ENCODE measurements at places on chromosomes 2 and 18. TPM values are rescaled to one million over a fixed set of nuclear protein-coding genes. Genes with fewer than 3 reads are reported as not detected.

- DNase-seq: no peak
Observed at GRCh38 chr2:85221067-85221691, 88.0 kb downstream of the TCF7L1 start.

DNA sequence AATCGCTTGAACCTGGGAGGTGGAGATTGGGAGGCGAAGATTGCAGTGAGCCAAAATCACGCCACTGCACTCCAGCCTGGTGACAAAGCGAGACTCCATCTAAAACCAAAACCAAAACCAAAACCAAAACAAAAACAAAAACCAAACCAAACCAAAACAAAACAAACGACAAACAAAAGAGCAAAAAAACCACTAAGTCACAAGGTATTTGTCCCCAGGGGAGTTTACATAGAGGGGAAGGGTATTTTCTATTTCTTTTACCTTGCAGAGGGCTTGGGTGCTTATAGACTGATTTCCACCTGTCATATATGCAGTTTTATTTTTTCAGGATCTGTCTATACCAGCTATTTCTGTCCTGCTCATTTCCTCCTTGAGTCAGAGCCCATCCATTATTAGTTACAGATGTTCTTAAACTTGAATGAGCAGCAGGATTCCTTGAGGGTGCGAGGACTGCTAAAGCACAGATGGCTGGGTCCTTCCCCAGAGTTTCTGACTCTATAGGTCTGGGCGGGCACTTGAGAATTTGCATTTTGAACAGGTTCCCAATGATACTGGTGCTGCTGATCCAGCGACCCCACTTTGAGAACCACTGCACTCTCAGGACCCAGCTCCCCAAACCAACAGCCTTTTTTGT, 102.2 kb upstream of the UXS1 start:
- no peak for DNase-seq

Gene TMEM200C
- 2.2 TPM for total RNA-seq

Gene LAMA3
- 32.3 TPM for total RNA-seq

- DNase-seq: no peak
Observed at GRCh38 chr2:5976531-5977065, 284.4 kb downstream of the SOX11 start.

Gene CXCR1
- 0.26 TPM for total RNA-seq

Gene BUB1
- 32.4 TPM for total RNA-seq

Gene KCNS3
- total RNA-seq: 14.9 TPM

DNA sequence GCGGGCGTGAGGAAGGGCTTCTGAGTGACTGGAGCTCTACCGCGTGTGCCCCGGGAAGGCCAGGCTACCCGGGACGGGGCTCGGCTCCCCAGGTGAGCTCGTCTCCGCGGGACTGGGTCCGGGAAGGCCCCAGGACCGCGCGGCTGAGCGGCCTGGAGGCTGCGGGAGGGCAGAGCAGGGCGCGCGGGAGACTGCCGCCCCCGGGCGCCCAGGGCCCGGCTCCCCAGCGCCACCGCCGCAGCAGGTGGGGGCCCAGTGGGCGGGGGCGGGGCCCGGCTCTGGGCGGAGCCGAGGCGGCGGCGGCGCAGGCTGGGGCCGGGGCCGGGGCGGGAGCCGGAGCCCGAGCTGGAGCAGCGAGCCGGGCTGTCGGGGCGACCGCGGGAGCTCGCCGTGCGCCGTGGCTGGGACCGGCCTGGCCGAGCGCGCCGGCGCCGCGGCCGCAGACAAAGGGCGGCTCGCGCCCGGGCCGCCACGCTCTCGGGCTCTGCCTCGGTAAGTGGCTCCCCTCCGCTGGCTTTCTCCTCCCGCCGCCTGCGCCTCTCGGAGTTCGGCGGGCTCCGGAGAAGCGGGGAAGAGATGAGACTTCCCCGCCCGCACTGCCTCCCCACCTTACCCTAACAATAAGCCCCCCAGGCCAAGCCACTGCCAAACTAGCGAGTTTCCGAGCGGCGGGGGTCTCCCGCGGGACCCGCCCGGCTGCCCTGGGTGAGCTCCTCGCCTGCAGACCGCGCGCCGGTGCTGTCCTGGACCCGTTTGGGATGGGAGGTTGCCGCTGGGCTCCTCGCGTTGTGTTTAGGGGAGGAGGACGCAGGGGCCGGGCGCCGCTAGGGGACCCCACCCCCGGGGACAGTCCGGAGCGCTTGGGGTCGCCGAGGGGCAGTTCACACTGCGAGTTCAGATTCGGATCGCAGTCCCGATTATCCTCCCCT, at the start of gene MAPK4:
Gene MAPK4 (plus strand): TSS at position 336 of the 929 bp plus-strand sequence. CDS start 103,872 bp downstream, outside the sequence.
- DNase-seq: no peak

- DNase-seq: no peak
Observed at GRCh38 chr2:46184794-46185583, 112.2 kb upstream of the EPAS1 start.

Gene SERPINB10
- 0.21 TPM for total RNA-seq

Gene SGPP2
- 3.5 TPM for total RNA-seq

Gene MDH1B
- total RNA-seq: 1.2 TPM

DNA sequence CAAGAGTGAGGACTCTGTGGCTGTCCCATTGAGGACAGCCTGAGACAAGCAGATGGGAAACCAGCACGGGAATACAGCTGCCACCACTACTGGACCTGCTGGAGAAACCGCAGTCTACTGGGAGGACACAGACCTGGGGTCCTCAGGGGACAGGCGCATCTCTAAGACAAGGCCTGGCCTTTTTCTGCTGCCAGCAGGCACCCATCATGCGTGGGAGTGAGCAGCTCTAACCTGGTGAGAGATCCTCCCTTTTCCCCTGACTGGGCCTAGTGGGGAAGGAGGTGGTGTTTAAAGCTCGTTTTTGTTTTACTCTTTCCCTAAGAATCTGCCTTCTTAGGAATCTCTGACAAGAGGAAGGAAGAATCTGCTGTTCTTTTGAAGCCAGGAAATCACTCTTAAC, 36.6 kb downstream of the CYRIA start:
- no peak for DNase-seq

- no peak for DNase-seq
Observed at GRCh38 chr2:111167863-111168162, 47.1 kb downstream of the BCL2L11 start.

- DNase-seq: no peak
Observed at GRCh38 chr18:13614641-13615288, 111.6 kb downstream of the FAM210A start.
